Amniotic stem cell (primary cell): ENCODE measurements at places on chromosomes 6 and 20.

- no peak for DNase-seq
These were observed 3.1 kb downstream of the RAMACL start for GRCh38 chr6:166583230-166583965.

GRCh38 chr20:17662333-17663039 is 19.6 kb downstream of the RRBP1 start:
- no peak for DNase-seq

GRCh38 chr20:36988494-36988966 is 37.0 kb upstream of the SAMHD1 start:
- DNase-seq, result no peak

DNA sequence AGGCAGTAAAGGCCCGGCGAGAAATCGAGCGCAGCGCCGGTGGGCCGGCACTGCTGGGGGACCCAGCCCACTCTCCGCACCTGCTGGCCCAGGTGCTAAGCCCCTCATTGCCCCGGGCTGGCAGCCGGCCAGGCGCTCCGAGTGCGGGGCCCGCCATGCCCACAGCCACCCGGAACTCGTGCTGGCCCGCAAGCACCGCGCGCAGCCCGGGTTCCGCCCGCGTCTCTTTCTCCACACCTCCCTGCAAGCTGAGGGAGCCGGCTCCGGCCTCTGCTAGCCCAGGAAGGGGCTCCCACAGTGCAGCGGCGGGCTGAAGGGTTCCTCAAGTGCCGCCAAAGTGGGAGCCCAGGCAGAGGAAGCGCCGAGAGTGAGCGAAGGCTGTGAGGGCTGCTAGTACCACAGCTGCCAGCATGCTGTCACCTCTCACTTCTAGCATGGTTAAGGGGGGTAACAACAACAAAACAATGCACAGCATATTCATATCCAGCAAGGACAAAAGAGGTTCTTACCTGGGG is 11.3 kb upstream of the GMPR start:
- DNase-seq, result no peak

- DNase-seq, result no peak
These were observed 183.1 kb downstream of the UBE3D start for GRCh38 chr6:82882363-82883023.

DNA sequence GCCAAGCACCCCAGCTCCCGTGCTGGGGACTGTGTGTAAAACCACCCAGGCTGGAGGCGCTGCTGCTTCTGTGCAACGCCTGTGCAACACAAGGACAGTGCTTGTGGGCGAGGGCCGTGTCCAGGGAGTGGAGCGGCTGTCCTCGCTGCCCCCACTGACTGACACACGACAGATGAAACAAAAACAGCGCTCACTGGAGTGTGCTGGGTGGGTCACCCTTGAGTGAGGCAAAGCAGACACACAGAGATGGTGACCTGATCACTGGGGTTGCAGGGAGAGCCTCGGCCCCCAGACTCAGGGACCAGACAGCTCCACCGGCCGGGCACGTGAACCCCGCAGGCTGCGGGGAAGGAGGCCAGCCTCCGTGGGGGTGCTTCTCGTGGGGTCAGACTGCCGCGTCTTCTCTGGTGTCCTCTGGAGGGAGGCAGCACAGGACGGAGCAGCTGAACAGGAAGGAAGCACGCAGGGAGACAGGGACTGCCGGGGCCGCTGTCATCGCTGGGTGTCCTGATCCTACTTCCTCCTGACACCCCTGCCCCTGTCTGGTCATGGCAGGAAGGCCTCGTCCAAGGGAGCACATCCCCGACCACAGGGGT is 75.9 kb upstream of the CST7 start:
- DNase-seq, result no peak

GRCh38 chr6:84728602-84729001 is 35.8 kb downstream of the TBX18 start:
- DNase-seq, result no peak

DNA sequence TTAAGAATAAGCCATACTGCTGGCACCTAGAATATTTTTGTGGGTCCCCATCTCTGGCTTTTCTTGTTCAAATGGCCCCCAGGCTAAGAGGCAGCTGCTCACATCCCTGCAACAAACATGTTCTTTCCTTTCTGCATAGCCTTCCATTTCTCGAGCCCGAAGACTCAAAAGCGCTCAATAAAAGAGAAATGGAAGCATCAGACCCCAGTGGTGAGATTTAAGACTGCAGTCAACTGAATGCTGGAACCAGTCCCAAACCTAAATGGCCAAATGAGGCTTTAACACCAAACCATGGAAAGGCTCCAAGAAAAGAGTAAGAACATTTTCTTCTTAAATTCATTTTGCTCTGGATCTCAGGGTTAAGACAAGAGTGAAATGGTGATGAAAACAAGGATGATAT is 122.1 kb upstream of the TRAF3IP2 start:
- DNase-seq, result no peak

- DNase-seq, result no peak
These were observed 29.1 kb downstream of the RPS12 start for GRCh38 chr6:132843316-132844035.

DNA sequence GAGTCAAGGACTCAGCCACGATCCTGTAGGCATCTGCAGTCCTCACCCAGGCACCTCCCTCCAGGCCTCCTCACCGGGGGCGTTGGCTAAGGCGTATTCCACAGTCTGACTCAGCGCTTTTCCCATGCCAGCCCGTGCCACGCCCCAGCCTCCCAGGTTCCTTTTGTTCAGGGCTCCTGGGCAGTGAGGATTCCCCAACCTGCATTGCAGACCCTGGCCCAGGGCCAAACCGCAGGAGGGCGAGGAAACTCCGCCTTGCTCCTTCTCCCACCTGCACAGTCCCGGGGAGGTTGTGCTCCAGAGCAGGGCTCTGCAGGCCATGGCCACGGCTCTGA is 202.8 kb upstream of the CST7 start:
- DNase-seq, result no peak
